ENCODE measurements at places on chromosomes 3 and 15.
A peak's percentile ranks its signal among the peaks of the same experiment; 100 is the strongest.

DNA sequence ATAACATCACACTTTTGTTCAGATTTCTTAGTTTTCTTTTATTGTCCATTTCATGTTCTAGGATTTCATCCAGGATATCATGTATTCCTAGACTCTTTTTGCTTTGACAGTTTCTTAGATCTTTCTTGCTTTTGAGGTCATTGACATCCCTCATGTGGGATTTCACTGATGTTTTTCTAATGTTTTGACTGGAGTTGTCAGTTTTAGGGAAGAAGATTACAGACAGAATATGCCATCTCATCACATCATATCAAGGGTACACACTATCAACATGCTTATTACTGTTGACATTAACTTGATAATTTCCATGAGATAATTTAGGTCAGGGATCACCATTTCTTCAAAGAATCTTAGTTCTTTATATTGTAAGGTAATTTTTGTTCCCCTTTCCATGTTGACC lies 101.7 kb downstream of the NPAP1 start:
- no peak for DNase-seq

- DNase-seq = no peak
Measured at GRCh38 chr15:73957276-73957675, 31.0 kb downstream of the LOXL1 start.

- no peak for DNase-seq
Measured at GRCh38 chr3:37666618-37667017, 195.1 kb upstream of the CTDSPL start.

GRCh38 chr3:9390265-9390888 lies 7.0 kb upstream of the SETD5 start:
- DNase-seq = no peak

DNA sequence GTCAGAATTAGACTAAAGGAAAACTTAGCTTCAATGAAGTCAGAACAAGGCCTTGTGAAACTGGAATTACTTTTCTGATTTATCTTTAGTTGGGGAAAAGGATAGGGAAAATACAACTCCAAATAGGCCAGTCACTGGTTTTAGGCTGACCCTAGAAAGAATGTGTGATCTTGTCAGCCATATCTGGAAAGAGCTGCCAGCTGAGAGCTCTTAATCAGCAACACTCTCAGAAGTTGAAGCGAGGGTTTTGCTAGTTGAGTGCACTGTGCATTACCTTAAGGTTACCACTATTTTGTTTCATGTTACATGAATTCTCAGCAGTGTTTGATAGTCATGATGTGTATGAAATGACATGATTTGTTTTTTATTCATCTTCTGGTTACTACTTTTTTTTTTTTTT lies 905.3 kb upstream of the ALCAM start:
- no peak for DNase-seq

DNA sequence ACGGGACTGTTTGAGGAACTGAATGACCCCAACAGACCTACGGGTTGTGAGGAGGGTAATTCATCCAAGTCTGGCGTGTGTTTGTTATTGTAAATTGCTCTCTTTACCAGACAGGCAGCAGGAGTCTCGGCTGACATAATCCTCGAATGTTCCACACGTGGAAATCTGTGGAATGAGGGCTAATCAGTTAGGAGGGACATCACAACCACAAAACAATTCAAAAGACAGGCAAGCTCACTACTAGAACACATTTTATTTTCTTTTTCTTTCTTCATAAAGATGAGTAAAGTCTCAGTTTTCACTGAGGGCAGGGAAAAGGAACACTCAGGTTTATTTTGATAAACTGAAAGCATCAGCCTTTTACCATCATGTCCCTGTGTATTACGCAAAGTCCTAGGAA lies 53.8 kb downstream of the GRK7 start:
- no peak for DNase-seq

DNA sequence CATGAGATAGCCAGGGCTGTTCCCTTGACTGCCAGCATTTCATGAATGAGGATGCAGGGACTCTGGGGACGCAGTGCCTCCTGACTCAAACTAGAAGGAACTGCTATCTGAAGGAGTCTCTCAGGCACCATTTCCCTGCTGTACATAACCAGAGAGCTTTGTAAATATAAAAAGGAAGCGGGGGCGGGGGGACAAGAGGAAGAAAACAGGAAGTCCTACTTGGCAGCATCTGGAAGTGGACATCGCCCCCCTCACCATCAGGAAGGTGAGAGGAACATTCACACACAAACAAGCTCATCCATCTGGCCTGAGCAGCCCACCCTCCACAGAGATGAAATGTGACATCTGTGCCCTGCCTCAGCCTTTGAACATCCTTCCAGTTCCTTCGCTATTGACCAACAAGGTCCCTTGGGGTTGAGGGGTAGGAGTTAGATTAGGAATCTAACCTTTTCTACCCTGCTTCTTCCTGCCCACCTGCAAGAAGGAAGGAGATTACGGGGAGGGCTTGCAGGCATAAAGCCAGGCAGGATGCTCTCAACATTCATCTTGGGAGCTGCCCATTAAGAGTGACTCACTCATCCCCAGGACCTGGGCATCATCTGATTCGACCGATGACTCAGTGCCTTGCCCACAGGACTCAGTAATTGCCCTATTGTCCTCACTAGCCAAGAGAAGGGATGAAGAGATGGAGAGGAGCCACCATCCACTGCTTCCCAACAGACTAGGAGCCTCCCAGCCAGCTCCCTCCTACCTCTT lies 31.9 kb downstream of the SH3BP5 start:
- peak; percentile 80 for DNase-seq

GRCh38 chr3:8851703-8852102 lies 82.3 kb upstream of the OXTR start:
- no peak for DNase-seq

DNA sequence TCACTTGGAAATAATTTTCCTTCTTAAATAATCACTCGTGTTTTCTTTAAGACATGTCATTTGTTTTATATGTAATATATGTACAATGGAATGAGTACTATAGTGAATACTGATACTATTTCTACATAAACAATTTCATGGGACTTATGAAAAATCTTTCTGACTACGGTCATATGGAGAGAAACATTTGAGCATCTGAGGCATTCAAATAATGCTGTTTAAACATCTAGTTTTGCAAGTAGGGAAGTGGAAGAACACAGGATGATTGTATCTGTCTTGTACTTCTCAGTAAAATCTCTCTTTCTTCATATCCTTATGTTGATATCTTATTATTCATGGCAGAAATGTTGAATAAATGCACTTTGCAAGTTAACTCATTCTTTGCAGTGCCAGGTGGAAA lies 599.5 kb upstream of the KCNMB2 start:
- DNase-seq = no peak

- no peak for DNase-seq
Measured at GRCh38 chr3:141519587-141519986, 32.8 kb downstream of the RASA2 start.

DNA sequence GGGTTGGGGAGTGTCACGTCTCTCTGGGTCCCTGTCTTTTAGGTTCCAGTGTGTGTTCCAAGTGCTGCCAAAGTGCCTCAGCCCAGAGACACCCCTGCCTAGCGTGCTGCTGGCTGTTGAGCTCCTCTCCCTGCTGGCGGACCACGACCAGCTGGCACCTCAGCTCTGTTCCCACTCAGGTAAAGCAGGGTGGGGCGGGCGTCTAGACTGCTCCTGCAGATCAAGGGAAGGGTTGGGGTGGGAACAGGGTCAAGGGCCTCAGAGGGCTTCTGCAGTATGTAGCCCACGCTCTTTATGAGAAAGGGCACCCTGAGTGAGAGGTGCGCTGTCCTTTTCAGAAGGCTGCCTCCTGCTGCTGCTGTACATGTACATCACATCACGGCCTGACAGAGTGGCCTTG lies 17.2 kb downstream of the ATRIP start:
- no peak for DNase-seq

DNA sequence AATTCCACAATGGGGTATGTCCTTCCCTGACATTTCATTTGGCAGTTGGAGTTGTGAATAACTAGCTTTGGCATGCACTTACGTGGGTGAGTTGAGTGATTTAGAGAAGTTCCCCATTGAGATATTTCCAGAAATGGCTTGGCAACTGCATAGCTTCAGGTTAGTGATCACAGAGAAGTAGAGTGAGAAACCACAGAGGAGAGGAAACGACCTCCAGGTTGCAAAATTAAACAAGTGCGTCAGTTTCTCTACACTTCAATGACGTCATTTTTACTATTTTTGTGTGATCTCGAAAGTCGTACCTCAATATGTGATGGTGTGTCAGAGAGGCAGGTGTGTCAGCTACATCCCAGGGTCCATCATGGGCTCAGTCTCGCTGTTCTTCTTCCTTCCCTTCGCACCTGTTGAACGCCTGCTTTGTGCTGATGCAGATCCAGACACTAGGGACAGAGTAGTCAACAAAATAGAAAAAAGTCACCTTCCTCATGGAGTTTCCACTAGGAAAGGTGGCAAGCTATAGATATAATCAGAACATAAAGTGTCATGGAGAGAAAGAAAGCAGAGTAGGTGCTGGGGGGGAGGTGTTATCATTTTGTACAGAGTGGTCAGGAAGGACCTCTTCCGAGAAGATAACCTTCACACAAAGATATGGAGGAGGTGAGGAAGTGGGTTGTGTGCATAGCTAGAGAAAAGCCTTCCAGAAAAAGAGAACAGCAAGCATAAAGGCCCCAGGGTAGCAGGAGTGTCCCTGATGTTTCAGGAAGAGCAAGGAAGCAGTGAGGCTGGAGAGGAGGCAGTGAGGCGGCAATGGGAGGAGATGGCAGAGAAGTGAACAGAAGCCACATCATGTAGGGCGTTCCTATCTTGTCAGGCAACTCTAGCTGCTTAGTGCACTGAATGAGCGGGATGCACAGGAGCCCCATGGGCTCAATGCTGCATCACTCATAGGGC lies 75.6 kb downstream of the MCTP2 start:
- DNase-seq = peak; percentile 27

DNA sequence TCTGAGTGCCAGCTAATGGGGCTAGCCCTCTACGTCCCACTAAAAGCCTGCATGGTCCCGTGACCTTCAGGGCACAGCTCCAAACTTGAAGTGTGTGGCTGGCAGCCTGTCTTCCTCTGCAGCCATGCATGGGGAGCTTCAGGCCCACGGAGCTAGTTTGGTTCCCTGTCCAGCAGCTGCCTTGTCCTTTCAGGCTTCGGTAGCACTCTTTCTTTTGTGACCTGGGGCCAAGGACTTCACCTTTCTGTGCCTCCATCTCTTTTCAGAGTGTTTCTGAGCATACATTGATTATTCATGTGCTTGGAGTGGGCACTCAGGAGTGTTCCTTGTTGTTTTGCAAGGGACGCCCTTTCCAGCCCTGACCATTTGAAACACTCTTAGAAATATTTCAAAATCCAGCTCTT lies 155.2 kb downstream of the DNAJB8 start:
- no peak for DNase-seq

DNA sequence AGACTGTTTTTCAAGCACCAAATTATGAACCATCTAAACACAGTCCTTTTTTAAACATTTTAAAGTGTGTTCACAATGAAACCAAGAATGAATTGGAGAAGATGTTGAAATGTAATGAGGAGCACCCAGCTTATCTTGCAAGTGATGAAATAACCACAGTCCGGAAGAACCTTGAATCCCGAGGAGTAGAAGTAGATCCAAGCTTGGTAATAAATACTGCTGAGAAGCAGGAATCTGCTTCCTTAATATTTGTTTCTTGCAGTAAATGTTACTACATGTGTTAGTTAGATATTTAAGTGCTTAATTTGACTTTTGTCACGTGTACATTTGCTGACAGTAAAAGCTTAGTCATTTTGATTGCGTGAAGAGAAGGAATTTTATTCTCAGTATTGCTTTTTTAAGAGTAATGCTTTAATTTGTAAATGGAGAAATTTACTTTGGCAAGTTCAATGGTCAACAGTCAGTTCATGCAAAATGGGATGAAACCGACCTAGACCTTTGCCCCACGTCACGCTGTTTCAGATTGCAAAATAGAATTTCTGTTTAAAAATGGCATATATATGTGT lies 69.8 kb downstream of the OPA1 start:
- no peak for DNase-seq

GRCh38 chr3:157532529-157533297 lies 29.5 kb upstream of the VEPH1 start:
- peak; percentile 86 for DNase-seq

DNA sequence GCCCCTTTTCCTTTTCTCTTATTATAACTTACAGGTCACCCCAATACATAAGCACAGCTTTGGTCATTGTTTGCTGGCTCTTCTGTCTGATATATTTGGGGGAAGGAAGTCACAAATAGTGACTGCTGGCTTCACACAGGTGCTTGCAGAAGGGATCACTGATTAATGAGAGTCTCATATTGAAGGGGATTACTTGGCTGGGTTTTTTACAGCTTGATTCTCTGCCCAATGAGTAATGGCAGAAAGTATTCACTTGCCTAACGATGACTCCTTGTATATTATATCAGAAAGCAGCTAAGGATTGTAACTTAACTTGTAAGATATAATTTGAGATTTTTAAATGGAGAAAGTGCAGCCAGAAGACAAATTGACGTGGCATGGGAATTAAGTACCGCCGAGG lies 119.3 kb upstream of the PFN2 start:
- DNase-seq = no peak

DNA sequence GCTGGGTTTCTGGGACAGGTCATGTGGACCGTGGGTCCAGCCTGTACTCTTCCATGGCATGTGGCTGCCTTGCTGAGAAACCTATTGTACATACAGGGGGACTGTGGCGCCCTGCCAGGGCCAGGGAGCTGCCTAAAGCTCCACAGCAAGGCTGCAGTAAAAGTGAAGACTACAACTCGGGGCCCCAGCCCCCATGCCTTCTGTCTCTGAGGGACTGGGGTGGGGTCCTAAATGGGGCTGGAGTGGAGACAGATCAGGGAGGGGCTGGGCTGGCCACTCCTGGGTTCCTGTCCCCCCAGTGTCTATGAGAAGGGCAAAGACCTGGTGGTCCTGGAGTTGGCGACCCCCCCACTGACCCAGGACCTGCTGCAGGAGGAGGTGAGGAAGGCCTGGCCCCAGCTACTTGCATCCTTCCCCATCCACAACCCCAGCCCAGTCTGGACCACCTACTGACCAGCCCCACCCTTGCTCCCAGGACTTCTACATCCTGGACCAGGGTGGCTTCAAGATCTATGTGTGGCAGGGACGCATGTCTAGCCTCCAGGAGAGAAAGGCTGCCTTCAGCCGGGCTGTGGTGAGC lies 7.3 kb downstream of the VILL start:
- no peak for DNase-seq

DNA sequence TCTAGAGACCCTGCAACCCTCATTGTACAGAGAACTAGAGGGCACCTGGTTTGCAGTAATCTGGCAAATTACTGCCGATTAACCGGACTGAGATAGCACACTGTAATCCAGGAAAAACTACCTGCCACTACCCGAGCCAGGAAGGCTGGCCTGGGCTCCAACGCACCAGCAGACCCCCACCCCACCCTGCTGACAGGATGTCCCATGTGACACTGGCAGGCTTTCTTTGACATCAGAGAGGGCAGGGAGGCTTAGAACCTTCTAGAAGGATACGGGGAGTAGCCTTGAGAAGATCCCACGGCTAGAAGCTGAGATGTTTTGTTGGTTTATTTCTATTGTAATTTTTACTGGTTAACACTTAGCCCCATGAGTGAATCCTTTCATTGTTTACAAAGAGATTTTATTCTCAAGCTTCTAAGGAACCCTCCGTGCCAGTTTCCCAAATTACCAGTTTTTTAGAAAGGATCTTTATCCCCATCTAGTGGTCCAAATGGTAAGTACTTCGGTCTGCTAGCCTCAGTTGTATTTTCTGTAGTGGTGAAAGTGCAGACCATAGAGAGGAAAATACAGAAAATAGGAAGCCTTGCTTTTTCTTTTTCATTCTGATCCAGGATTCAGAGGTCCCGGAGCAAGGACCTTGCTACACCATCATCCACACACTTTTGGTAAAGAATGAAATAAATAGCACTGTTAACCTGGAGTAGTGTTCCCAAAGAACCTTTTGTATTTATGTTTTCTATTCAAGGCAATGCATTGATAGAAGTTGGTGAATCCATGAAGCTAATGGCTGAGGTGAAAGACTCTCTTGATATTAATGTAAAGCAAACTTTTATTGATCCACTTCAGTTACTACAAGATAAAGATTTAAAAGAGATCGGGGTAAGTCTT lies 81.9 kb upstream of the ADAMTSL3 start:
- peak; percentile 13 for DNase-seq
